Stimulated activated CD4-positive, alpha-beta T cell treated with anti-CD3 and anti-CD28 coated beads, Interleukin-4, amount 100 ng/mL, for 1 hour (primary cell): ENCODE measurements at places on chromosomes 11 and 22.

DNA sequence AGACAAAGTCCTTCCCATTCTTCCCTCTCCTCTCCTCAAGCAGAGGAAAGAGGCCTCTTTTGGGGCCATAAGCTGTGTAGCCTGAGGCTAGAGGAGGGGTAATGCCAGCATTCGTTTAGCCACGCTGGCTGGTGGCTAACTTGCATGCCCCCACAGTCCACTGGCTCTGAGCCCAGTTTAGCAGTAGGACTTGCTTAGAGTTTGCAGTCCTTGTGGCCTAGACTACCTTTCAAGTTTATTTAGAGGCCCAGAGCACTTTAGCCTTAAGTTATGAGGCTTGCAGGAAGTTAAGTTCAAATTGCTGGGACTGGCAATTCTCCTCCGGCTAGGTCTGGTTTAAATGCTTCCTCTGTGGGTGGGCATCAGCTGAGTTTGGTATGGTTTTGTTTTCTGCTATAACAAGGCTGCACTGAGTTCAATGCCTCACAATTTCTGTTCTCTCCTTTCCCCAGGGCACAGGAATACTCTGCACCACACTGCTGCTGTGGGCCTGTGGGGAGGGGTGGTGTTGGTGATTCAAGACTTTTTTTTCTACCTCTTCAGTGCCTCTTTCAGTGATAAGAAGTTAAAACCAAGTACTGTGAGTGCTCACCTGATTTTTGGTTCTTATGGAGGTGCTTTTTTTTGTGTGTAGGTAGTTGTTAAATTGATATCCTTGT, 281.0 kb upstream of the C11orf87 start:
- no peak for DNase-seq

GRCh38 chr11:116696381-116696941, 76.3 kb downstream of the BUD13 start:
- no peak for DNase-seq

DNA sequence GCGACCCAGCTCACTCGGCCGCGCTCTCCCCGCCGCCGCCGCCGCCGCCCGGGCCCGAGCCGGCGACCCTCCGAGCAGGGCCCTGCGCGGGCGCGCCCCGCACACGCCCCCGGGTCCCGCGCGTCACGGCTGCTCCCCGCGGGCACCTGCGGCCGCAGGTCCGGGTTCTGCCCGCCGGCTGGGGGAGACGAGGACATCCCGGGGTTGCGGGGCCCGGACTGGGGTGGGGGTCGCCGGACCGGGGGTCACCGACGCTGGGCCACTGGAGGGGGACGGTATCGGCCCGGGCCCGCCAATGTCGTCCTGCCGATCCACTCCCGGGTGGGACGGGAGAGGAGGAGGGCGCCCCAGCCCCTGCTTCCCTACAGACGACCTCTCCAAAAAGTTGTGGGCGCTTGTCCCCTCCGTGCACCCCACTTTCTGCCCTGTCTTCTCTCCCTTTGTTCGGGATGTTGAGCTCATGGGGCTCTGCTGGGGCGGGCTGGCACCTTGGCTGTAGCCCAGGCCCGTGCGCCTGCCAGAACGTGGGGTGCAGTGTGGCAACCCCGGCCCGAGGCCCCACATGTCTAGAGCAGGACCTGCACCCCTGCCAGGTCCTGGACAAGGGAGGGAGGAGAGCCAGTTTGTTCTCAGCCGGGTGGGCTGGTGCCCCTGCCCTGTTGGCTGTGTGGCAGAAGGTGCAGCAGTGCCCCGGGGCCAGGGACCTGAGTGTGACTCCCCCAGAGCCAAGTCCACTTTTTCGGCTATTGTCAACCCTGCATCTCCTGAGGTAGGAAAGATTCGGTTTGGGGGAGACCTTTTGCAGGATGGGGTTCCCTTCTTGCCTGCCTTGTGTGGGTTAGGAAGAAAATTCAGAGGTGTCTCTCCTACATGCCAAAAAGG, 40.2 kb upstream of the CELSR1 start:
- peak; percentile 20 for DNase-seq

DNA sequence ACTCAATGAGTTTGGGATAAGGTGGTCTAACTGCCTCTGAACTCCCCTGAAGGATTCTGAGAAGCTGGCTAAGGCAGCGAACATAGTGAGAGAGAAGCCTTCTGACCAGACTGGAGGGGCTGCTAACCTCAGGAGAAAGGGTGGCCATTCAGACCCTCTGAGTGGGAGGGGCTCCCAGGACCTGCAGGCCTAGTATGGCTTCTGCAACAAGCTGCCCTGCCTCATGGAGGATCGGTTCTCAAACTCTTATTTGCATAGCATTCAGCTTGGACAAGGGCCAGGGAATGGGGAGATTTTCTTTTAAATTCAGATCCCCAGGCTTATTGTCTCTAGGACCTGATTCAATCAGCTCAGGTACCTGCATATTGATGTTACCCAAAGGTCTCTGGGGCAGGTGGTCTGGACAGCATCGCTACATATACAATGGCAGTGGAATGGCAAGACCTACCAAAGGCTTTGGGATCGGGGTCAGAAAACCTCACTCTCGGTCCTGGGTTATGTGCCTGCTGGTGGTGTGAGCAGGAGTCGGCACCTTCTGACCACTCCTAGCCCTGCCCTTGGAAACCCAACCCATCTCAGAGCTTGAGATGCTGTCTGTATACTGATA, 599.1 kb downstream of the BRD1 start:
- no peak for DNase-seq

GRCh38 chr22:45263463-45264269, 21.1 kb upstream of the UPK3A start:
- DNase-seq, result no peak

GRCh38 chr22:30386960-30387827, at the start of gene RNF215:
Gene RNF215, minus strand, starts transcription at chr22:30387411. Its CDS starts 98 bp downstream, at chr22:30387313.
- DNase-seq, result peak; percentile 78

DNA sequence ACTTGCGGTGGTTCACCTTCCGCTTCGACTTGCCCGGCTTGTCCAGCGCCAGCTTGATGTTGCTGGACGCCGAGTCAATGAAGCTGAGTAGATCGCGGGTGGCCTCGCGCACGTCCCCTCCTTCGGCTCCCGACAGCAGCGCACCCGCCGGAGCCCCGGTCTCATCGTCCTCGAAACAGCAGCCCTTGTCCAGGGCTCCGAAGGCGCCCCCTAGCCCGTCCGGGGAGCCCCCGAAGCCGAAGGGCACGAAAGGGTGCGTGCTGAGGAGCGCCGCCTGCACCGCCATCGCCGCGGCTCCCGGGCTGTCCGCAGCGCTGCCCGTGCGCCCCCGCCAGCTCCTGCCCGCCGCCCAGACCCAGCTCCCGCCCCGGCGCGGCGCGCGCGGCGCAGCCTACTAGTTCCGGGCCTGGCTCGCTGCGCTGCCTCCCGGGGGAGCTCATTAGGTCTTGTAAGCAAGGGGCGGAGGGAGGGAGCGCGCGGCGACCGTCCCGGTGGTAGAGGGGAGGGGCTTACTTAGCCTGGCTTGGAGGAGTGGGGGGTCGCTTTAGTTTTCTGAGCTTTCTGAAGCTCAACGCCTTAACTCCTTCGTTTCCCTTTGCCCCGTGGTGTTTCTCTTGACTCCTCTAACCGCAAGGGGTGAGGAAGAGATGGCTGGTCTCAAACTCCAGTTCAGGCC, at the start of gene FAM181B:
TSS of gene FAM181B (minus strand) at position 421 of the 676 bp plus-strand sequence. CDS start at position 286, 135 bp downstream.
- peak; percentile 45 for DNase-seq

- DNase-seq, result no peak
These were observed 51.9 kb upstream of the ALX4 start for GRCh38 chr11:44361813-44362212.

DNA sequence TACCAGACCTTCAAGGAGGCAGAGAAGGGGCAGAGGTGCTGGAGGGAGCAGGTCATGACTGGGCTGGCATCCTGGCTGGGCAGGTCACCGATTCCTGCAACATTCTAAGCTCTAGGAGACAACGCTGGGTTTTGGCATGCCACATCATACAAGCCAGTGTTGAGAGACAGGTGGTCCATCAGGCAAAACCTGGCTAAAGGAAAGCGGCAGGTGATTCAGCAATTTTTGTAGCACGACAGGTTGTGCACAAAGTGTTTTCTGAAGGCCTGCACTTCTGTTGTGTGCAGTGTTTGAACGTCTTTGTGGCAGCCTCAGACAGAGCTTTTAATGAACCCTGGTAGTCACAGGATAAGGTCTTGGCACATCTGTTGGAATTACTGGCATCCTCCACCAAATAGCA, 69.9 kb upstream of the BID start:
- DNase-seq, result no peak

- DNase-seq, result peak; percentile 65
These were observed 5.4 kb upstream of the TXN2 start for GRCh38 chr22:36486619-36487384.

DNA sequence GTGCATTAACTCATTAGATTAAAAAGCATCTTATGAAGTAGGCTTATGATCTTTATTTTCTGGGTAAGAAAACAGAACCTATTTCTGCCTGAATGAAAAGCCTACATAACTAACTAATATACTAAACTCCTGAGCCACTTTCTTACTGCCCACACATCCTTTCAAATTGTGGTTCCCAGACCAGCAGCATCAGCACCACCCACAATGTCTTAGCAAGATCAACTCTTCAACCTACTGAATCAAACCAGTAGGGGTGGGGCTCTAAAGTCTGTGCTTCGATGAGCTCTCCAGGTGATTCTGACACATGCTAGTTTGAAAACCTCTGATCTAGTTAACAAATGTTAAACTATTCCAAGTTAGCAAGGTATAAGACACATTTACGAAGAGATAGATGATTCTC, 462.4 kb downstream of the DLG2 start:
- DNase-seq, result no peak

- no peak for DNase-seq
These were observed 132.0 kb downstream of the MRTFA start for GRCh38 chr22:40504285-40505249.

DNA sequence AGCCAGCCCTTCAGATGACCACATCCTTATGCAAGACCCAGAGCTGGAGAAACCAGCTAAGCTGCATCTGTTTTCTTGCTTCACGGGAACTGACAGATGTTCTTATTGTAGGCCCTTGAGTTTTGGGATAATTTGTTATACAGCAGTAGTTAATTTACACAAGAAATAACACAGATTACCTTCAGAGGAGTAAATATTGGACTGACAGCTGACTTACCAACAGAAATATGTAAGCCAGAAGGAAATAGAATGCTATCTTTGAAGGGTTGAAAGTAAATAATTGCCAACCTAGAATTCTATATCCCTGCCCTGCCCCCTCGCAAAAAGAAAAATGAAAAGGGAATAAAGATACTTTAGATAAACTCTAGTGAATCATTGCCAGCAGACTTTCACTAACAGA, 124.1 kb downstream of the WNT7B start:
- no peak for DNase-seq

DNA sequence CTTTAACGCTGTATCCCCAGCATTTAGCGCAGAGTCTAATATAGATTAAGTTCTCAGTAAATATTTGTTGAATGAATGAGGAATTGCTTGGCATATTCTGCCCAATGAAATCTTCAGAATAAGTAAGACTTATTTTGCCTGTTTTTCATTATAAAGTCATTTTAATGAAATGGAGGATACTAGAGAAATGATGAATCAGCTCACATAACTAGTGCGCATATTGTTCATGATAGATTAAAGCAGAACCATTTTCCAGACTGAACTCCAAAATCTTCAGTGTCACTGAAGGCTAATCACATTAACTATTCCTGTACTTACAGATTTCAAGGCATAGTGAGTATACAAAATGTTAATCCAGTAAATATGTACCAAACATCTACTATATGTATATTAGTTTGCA, 29.6 kb downstream of the ACER3 start:
- no peak for DNase-seq

- DNase-seq, result no peak
These were observed 27.5 kb downstream of the MAML2 start for GRCh38 chr11:96315476-96315875.

GRCh38 chr22:50712341-50713007, 25.5 kb upstream of the ACR start:
- no peak for DNase-seq

- DNase-seq, result no peak
These were observed 113.4 kb downstream of the MTNR1B start for GRCh38 chr11:93082900-93083299.

DNA sequence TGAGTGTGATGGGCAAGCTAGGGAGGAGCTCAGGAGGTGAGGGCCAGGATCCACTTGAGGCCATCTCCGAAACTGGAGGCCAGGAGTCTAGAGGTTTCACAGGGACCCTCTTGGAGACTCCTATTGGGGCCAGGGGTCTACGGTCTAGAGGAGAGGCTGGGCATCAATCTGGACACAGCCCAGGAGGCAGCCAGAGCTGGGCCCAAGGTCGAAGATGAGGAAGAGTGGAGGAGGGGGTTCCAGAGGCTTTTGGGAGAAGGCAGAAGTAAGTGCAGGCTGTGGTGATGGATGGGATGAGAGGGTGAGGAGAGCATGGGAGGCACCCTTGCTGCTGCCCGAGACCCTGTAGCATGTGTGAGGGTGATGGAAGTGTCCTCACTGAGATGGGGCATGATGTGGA, 56.6 kb downstream of the LRRC32 start:
- DNase-seq, result no peak

DNA sequence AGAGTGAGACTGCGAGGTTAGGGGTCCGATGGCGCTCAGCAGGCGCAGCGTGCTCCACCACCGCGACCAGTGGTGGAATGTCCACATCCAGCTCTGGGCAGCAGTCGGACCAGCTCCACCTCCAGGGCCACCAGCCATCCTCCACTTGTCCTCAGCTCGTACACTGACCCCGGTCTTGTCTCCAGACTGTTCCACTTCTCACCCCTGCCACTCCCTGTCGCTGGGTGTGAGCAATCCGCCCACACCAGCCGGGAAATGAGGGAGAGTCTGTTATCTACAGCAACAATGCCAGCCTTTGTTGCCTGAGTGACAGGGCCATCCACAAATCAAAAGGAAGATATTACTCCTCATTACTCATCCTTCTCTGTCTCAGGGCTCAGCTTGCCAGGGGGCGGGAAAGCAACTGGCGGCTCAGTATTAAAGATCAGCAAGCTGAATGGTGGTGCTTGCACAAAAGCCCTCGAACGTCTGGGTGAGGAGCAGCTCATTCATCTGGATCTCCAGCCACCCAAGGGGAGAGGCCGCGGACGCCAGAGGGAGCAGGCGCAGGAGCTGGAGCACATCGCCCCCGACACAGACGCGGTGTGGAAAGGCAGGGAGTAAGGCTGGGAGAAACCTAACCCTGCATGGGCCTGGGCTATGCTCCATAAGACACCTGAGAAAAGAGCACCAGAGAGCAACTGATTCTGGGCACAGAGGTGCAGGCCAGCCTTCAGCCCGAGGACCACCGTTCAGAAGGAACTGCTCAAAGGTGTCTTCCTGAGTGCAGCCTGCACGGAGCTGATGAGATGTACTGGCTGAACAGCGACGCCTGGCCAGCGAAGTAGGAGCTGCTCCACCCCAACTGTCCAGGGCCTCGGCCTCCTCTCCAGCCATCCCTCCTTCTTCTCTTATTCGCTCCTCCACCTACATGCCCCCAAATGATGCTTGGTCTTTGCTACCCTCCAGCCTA, 21.9 kb downstream of the IGSF9B start:
- no peak for DNase-seq
